ENCODE measurements at places on chromosomes 4 and X.

GRCh38 chrX:45806410-45807121, 605.9 kb upstream of the DIPK2B start:
- no peak for DNase-seq

DNA sequence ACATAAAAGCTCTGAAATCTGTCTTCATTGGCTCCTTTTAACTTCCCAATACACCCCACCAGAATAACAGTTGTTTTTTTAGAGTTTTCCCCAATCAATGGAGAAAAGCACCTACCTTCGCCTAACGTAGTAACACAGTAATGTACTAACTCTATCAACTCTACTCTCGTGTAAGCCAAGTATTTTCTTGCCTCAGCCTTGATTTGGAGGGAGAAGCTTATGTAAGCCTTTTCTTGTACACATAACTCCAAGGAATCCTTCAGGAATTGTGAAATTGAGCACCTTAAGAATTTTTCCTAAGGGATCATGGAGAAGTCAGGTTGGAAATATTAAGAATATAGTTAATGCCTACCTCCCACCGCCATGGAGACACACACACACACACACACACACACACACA, 181.2 kb downstream of the RAPGEF2 start:
- DNase-seq, result no peak

DNA sequence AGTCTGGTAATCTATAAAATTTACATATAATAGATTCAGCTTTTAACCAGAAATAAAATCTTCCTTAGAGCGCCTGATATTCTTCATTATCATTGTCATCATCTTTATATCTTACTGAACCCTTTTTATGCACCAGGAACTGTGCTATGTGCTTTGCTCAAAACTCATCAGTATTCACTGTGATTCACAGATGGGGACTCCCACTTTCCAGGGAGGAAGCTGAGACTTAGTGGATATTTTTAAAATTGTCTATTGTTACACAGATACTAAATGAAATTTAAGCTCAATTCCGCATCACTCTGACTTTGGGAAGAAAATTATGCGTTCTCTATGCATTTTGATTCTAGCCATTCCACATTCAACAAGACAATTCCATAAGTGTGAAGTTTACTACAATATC, 34.8 kb upstream of the SULT1E1 start:
- DNase-seq, result no peak

GRCh38 chrX:51395480-51395809, 62.8 kb downstream of the NUDT10 start:
- DNase-seq, result no peak

DNA sequence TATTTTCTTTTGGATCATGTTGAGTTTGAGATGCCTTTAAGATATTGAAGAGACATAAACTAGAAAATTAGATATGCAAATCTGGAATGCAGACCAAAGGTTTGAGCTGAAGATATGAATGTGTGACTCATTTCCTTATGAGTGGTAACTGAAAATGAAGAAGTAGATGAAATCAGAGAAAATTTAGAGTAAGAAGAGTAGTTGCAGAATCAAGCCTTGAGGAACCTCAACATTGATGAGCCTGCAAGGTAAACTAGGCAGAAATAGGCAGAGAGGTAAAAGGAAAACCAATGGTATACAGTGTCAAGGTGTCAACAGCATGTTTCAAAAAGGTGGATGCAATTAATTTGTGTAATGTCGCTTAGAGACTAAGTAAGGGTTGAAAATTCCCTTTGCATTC, 142.8 kb downstream of the MOSPD2 start:
- no peak for DNase-seq

- DNase-seq, result no peak
Observed at GRCh38 chr4:69731847-69732246, 28.6 kb downstream of the SULT1B1 start.

DNA sequence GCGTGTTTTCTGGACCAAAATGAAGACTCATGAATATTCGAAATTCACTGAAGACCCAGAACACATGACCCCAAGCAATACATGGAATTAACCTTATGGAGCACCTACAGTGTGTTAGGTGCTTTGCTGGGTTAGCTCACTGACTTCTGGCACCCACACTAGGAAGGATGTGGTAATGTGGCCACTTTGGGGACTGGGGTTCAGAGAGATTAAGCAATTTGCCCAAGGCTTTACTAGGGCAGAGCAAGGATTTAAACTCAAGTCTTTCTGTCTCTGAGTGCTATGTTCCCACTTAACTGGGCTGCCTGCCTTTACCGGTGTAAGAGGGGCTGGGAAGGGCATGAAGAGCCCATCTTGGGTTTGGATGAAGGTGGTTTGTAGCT, 162.0 kb upstream of the ATP6AP2 start:
- DNase-seq, result no peak

DNA sequence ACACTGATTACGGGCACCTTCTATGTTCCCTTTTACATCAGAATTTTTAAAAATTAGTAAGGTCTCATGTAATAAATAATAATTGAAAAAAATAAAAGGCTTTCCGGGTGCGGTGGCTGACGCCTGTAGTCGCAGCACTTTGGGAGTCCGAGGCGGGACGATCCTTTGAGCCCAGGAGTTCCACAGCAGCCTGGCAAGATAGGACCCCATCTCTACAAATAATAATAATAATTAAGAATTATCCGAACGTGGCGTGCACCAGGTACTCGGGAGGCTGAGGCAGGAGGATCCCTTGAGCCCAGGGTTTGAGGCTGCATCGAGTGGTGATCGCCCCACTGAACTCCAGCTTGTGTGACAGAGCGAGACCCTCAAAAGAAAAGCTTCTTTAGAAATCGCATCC, 771 bp upstream of the LAMTOR3 start:
- DNase-seq, result no peak

- no peak for DNase-seq
Observed at GRCh38 chrX:101415180-101416145, 7.4 kb downstream of the HNRNPH2 start.

DNA sequence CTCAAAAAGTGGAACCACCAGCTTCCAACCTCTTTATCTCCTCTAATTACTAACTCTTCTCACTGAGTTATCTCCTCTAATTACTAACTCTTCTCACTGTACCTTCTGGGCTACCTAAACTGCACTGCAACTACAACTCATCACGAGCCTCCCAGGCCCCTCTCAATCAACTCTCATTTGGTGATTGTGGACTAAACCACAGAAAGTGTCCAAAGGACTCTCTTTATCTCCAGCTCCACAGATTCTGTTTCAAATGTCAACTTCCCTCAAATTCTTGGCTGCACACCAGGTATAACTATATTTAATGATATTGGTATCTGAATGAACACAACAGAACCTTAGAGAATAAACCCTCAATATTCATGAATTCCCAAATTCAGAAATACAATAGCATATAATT, 182.9 kb downstream of the MAML3 start:
- DNase-seq, result no peak

- no peak for DNase-seq
Observed at GRCh38 chrX:43644124-43644701, 11.9 kb upstream of the MAOA start.

GRCh38 chrX:153862369-153863250, 23.4 kb downstream of the L1CAM start:
- DNase-seq, result no peak

GRCh38 chr4:138055890-138056289, 186.3 kb downstream of the SLC7A11 start:
- DNase-seq, result no peak

GRCh38 chr4:2511645-2512131, 24.8 kb upstream of the FAM193A start:
- DNase-seq, result no peak

DNA sequence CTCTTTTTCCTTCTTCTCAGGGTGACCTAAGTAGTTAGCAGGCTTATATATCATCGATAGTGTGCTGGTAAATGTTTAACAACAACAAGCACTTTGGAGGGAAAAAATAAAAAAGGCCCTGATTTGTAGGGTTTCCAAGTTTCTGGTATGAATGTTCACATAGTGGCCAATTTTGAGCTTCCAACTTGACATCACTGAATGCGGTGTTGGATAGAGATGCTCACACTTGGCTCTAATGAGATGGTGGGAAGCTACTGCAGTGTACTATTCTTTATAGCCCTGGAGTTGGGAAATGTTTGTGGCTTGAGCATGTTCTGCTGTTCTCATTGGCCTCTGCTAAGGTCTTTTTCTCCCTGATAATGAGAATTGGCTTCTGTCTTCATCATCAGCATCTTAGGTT, 875.3 kb downstream of the PCDH7 start:
- no peak for DNase-seq

GRCh38 chr4:174334628-174335027, 50.9 kb downstream of the CEP44 start:
- DNase-seq, result no peak

- no peak for DNase-seq
Observed at GRCh38 chr4:87327136-87327535, 4.5 kb upstream of the HSD17B13 start.

DNA sequence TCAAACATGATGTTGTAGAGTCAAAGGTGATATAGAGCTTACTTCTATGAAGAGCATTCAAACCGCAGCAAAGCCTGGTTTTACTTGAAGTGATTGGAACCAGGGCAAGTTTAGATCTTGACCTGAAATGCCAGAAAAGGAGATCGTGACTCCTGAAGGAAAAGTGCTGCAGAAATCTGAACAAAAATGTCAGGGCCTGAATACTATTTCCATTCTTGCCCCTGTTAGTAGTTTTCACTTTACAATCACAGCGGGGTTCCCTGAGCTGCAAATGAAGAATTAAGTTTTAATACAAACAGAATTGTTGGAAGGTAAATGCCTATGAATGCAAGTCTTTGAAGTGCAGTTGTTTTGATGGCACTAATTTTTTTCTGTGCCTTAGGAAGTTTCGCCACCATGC, 4.1 kb downstream of the SLIT2 start:
- DNase-seq, result no peak

DNA sequence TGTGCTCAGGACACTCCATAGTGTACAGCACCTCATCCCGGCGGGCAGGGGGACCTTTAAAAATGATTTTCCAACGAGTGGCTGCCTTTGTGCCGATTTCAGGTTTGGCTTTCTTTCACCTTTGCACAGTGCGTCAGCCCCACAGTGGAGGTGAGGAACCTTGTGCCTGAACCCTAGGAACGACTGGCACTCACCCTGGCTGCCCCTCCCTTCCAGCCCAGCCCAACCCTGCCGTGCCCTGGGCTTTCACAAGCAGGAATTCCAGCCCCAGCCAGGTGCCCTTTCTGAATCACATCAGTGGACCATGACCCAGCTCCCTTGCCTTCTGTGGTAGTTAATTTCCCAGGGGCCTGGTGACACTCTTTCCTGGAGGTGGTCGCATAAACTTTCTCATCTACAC, 1.3 kb downstream of the TMEM164 start:
- no peak for DNase-seq

DNA sequence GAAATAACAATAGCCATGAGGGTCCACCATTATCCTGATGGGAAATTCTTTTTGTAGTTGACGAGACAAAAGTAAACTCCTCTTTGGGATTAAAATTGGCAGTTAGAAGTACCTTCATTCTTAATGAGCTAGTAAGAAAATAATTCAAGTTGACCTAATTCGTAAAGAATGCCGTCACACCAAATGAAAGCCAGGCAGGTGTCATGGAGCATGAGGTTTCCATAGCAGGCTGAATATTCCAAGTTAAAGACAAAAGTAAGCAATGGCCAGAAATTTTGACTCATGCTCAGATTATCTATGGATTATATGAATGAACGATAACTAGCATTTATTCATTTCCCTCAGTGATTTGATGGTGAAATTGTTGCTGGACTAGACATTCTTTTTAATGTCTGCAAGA, 192.2 kb upstream of the FAT1 start:
- no peak for DNase-seq

DNA sequence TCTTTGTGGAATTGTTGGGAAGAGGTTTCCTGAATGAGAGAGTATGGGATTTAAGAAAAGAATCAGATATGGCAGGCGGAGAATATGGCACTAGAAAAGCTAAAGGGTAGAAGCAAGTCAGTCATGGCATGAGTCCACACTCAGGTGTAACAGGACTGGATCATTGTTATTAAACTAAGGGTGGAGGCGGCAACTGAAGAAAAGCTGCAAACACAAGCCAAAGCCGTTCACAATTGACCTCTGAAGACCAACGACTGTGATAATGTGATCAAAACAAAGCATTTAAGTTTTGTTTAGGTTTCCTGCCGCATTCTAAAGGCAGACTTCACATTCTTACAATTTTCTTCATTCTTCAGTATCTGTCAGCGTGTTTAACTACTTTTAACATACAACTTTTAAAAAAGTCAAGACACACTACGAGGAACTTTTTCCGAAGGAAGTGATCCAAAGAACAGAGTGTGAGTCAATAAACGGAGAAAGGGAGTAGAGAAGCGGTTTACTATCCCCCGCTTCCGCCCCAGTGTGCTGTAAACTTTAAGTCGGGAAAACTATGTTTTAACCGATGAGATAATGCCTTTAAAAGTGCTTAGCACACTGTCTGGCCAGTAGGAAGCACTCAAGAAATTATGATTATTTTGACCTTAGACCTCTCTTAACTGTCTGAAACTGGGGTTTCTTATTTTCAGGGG, 909 bp upstream of the SLAIN2 start:
- DNase-seq, result no peak

GRCh38 chrX:17535229-17535628, 160.2 kb downstream of the NHS start:
- no peak for DNase-seq

DNA sequence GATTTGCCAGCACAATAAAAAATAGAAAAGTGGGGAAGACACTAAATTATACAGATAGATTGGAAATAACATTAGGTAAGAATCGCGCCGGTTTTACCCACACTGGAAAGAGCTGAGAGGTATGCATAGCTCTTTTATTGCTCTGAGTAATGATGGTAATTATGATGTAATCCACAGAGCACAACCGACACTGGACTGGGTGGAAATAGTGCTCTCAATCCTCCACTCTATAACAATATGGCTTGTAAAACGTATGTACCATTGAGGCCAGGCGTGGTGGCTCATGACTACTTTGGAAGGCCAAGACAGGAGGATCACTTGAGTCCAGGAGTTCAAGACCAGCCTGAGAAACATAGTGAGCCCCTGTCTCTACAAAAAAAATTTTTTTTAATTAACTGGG, 104.3 kb upstream of the RAPGEF2 start:
- no peak for DNase-seq

DNA sequence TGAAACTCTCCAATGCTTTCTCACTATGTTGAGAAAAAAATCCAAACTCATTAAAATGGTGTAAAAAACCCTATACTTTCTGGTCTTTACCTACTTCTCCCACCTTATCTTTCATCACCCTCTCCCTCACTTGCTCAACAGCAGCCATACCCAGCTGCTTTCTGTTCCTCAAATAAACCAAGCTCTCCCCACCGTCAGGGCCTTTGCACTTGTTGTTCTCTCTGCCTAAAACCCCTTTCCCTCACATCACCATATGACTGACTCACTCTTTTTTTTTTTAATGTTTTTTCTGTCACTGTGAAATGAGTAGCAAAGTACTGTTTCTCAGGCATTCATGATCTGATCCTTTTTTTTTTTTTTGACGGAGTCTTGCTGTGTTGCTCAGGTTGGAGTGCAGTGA, 122.3 kb upstream of the TMEM164 start:
- DNase-seq, result no peak

- no peak for DNase-seq
Observed at GRCh38 chr4:164428561-164428960, 325.4 kb upstream of the SMIM31 start.

DNA sequence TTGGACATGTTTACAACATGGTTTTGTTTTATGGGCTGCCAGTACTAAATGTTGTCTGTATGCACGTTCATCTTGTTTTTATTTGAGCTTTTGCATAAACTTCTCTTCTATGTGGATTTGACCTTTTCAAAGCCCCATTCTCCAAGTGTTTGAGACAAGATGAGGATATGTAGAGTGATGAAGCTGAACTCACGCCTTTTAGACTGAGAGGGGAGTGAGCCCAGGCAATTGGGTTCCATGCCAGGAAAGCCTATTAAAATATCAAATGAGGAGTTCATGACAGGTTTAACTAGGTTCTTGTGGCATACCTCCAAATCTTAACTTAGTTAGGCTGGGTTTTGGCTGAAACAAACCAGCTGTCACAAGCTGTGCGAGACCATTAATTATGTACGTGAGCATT, 170.4 kb upstream of the LDB2 start:
- DNase-seq, result no peak

Measured in cortex of kidney (tissue), 1 donor.